ENCODE measurements at places on chromosomes 2 and 18.

- DNase-seq: no peak
Observed at GRCh38 chr2:55137024-55137958, 87.0 kb upstream of the RTN4 start.

GRCh38 chr2:172671501-172671900, 64.1 kb upstream of the RAPGEF4 start:
- no peak for DNase-seq

DNA sequence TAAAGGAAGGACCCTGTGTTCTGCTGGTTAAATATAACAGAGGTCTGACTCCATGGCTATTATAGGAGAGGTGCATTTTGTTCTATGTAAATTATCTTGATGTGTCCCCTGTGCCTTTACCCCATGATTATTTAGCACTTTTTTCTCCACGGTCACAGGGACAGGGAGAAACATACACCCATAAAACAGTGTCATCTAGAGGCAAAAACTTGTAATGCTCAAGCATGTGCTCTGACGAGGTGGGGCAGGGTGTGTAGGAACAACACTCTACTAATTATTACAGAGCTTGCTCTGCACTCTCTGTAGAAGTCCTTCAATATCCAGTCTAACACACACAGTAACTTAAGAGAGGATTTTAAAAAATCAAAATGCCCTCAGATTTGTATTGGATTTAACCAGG, 187.9 kb downstream of the NEDD4L start:
- no peak for DNase-seq

DNA sequence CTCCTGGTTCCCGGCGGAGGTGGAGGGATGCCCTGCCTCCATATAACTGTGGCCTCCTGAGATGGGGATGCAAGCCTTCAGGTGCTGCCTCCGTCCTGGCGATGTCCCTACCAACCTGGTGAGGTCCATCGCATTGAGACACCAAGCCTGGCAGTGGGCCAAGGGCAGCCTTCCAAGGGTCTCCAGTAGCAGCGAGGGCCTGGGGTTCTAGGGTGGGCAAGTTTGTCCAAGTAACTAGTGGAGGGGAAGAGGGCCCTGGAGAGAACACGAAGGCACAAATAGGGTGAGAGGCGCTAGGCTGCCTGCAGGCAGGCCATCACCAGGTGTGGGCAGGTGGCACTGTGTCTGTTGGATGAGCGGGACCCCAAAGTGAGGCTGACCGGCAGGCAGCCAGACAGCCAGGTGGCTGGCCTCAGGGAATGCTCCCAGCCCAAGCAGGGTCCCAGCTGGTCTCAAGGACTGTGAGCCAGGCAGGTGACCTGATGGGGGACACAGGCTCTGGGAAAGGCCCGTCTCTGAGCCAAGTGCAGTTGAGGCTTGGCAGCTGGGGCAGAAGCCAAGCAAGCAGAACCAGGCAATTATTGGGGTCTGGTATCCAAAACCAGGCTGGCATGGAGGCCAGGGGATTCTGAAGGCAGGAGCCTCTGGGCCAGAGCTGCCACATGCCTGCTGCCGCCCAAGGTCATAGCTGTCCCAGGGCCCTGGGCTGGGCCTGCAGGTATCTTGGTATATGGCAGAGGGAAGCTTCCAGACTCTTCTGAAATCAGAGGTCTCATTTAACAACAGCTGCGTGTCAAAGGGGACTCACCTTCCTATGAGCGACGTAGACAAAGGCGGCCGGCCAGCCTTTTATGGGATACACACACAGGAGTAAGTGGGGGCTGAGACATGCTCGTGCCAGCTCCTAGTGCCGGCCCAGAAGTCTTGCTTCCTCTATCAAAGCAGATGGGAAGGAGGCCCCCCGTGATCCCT, 23.4 kb downstream of the RAMP1 start:
- no peak for DNase-seq

- peak; percentile 41 for DNase-seq
Observed at GRCh38 chr2:168127371-168127770, 120.0 kb downstream of the STK39 start.

DNA sequence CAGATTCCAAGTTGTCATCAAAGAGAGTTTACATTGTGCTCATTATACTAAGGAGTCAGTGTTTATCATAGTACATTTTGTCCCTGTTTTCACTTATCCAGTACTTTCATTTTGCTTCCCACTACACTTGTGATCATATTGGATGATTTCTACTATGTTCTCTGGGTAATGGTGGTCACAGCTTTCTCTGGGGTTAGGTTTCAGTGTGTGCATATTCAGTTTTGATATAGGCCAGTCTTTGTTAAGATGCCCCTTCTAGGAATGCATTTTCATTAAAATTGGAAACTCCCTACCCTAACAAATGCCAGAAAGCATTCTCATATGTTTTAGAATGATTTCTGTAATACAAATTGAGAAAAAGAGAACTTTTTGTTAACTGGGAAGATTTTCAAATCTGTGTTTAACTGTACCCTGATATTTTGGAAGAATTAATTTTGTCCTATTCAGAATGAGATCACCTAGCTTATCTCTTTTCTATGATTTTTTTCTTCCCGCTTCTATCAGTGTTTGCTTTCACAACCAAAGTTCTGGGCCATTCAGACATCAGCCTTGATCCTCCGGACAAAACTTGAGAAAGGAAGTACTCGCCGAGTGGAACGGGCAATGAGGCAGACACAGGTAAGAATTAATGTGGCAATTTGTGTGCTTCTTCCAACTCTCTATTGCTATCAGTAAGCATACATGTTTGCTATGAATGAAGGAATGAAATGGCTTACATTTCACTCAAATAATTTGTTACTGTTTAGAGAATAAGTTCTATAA, 74.6 kb downstream of the TTC27 start:
- no peak for DNase-seq

- no peak for DNase-seq
Observed at GRCh38 chr2:197107291-197108269, 181.1 kb upstream of the PGAP1 start.

GRCh38 chr2:37005118-37005868, 39.0 kb upstream of the STRN start:
- no peak for DNase-seq

DNA sequence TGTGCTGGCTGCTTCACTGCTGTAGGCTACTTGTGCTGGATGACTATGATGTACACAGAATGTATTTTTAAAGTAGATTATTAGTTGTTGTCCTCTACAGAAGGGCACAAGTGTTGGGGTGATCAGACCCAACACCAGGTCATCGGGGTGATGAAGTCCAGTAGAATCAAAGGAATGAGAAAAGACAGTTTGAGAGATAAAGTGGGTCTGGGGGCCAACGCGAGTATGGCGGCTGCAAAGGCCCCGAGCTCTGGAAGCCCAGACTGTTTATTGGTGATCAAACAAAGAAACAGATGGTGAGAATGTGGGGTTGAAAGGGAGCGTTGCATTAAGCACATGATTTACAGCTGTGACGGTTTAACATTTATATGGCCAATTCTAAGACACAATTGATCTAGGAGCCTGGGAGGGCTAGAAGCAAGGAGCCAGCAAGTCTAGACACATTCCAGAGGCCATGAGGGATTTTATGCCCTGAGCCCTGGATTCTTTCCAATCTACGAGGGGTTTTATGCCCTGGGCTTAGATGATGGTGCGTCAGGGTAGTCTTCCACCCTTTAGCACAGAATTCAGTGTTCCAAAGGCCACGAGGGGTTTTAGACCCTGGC, 153.5 kb downstream of the AGPS start:
- DNase-seq: no peak

GRCh38 chr18:5879479-5879882, 15.8 kb downstream of the TMEM200C start:
- no peak for DNase-seq
